ENCODE measurements at places on chromosomes 13 and 19.

- DNase-seq, result no peak
Measured at GRCh38 chr19:14550201-14550754, 20.9 kb downstream of the TECR start.

GRCh38 chr19:28443361-28443760 is 769.6 kb downstream of the UQCRFS1 start:
- no peak for DNase-seq

GRCh38 chr13:103703246-103703645 is 637.0 kb upstream of the SLC10A2 start:
- DNase-seq, result no peak

GRCh38 chr13:79837741-79838450 is 356.9 kb downstream of the NDFIP2 start:
- no peak for DNase-seq

DNA sequence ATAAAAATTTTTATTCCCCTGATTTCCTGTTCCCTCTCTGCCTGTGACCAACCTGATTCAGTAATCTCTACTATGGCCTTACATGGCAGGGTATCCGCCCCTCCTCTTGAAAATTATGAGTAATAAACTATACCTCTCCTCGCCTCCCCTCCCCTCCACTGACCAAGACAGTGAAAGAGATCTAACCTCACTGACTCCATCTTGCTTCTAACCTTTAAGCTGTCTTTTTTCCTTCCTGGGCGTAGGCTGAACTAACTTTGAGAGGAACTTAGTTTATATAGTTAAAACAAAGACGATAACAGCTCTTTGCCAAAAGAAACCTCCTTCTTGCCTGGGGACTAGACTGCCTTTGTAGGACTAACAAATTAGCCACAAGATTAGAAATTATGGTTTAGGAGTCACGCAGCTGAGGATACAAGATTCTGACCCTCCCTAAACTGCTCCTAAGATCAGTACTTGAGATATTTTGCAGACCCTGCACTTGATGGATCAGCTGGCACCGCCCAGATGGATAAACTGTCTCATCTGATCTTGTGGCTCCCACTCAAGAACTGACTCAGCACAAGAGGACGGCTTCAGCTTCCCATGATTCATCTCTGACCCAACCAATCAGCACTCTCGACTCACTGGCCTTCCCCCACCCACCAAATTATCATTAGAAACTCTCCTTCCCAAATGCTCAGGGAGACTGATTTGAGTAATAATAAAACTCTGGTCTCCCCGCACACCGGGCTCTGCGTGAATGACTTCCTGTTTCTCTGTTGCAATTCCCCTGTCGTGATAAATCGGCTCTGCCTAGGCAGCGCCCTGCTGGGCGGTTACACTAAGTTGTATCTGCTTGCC is 187.1 kb downstream of the TDRD3 start:
- no peak for DNase-seq

DNA sequence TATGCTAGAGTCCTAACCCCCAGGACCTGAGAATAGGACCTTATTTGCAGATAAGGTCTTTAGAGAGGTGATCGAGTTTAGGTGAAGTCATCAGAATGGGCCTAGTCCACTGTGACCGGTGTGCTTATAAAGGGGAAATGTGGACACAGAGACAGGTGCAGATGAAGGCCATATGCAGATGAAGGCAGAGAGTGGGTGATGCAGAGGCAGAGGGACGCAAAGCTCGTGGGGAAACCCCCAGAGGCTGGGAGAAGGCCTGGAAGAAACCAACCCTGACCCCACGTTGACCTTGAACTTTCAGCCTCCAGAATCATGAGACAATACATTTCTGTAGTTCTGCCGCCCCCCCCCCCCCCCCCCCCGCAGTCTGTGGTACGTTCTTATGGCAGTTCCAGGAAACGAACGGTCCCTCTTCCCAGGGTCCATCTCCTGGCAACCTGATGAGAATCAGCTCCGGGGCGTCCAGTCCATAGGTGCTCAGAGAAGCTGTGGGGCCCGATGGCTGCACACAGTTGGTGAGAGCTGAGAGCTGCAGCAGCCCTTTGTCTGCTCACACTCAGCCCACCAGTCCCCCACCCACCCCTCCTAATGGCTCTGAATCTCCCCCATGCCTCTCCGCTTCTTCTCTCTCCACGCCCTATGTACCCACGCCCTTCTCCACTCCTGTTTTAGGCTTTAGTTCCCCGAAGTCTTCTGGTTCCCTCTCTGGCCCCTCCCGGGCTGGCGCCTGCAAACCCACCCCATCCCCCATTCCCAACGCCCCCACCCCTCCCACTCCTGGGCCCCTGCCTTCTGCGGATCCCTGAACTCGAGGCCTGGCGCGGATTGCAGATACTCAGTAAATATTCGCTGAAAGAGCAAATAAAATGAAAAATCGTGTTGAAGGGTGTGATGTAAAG is 218.3 kb upstream of the MAB21L1 start:
- no peak for DNase-seq

DNA sequence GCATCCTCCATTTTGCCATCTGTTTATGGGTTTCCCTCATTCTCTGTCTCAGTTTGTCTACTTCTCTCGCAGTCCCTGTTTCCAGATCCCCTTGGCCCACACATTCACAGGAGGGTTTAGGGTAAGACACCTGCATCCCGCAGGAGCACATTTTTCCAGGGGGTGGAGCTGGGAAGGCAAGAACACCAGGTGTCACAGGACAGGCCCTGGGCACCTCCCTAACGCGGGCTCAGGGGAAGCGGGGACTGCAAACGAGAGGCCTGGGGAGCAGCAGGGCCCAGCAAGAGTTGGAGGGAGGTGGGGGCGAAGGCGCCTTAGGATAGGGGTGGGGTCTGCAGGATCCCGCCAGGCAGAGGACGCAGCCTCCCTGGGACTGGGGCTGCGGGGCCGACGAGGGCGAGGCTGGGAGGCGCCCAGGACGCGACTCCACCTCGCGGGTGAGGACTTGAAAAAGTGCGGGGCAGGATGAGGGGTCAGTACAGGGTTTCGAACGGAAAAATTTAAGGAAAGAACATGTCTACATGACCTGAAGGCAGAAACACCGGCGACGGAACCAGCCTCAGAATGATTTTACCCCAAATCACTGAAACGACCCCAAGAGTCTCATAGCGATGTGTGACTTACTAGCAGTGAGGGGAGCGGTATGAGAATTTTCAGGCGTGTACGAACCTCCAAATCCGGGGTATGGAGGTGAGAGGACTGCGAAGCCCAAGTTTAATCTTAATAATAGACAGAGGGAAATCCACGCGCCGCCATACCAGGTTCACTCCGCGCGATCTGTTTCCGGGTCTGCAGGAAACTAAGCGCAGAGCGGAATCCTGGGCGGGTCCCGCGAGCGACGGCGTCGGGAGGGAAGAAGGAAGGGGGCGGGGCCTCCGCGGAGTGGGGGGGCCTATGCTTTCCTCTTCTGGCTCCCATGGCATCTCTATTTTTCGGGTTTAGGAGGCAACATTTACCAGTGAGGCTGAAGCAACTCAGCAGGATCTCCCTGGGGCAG is 7.1 kb upstream of the ERVV-2 start:
- DNase-seq, result no peak

DNA sequence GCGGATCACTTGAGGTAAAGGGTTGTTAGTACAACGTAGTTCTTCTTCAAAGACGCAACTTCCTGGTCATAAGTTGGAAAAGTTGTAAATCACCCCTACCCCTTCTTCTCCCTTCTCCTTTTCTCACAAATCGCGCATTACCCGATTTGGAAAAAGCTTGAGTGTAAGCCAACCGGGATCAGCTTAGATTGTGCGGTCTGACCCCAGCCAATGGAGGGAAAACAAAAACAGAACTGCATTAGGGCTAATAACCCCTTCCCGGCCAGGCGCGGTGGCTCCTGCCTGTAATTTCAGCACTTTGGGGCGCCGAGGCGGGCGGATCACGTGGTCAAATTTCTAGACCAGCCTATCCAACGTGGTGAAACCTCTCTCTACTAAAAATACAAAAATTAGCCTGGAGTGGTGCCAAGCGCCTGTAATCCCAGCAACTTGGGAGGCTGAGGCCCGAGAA is 806 bp downstream of the ZNF90 start:
- DNase-seq, result no peak

DNA sequence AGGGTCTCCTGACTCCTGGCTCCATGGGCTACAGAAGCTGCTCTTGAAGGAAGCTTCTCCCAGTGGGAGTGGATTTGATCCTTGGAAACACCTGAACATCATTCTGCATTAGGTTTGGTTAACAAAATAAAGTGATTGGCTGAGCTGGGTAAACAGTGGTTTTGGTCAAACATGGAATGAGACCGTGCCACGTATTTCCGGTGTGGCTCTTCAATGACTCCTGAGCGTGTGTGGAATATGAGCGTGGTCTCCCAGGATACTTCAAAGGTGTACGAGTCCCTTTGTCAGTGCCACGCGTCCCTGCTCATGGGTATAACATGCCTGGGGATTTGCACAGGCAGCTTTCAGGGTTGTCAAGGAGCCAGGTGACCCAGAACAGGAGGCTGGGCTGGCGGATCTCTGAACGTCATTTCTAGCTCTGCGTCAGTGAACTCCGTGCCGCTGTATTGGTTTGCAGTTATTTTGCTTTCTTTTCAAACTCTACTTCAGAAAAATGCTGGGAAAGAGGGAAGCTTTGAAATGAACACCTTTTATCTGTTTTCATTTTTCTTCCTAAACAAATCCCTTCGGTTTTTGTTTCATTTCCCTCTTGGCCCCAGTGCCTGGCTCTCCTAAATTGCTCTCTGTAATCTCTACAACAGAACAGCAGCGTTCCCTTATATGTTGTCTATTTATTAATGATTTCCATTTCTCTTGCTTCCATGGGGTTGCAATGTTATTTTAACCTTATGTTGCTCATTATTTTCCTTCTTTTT is 26.3 kb upstream of the GJB6 start:
- DNase-seq, result no peak

- no peak for DNase-seq
Measured at GRCh38 chr19:28409859-28410258, 803.1 kb downstream of the UQCRFS1 start.

GRCh38 chr19:31749231-31749630 is 400.0 kb upstream of the TSHZ3 start:
- no peak for DNase-seq

DNA sequence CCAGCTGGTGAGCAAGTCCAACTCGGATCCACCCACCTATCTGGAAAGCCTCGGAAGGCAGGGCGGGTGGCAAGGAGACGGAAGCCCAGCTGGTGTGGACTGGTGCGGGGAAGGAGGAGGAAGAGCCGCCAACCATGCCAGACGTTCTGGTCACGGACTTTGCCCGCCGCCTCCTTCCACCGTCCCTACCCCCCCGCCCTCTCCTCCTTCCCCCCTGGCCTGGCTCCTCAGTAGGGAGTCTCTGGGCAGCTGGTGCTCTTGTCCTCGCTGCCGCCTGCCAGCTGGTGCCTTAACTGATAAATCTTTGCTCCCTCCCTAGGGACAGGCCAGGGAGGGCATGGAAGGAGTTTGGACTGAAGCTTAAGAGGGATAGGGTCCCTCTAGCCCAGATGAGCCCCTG is 4.8 kb downstream of the SYNGR4 start:
- DNase-seq, result no peak

GRCh38 chr13:32026623-32027022 is 5.0 kb upstream of the FRY start:
- DNase-seq, result no peak

DNA sequence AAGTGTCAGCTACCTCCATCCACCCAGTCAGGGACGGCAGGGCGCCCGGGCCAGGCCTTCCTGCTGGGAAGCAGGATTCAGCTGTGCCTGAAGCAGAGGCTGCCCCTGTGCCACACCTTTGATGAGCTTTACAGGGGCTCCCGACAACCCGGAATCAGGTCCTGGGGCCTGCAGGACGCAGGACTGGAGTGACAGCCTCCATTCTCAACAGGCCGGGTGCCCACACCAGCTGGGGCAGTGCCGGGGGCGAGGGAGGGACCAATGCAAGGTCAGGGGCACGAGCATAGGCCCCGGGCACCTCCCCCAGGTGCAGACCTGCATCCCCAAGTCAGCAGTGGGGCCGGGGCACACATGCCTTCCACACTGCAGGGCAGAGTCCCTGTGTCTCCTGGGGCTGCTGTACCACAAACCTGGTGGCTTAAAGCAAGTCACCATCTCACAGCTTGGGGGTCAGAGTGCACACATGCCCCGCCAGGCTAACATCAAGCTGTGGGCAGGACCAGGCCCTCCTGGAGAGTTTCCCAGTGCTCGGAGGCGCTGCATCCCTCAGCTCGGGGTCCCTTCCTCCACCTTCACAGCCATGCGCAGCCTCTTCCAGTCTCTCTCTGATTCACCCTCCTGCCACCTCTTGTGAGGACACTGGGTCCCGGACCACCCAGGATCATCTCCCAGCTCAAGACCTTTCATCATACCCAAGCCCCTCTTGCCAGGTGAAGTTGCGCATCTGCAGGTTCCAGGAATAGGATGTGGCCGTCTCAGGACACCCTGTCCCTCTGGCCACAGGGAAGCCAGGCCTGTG is 13.4 kb downstream of the UBXN6 start:
- DNase-seq, result no peak

GRCh38 chr19:55346725-55347441 is 7.2 kb downstream of the KMT5C start:
- DNase-seq, result no peak

- no peak for DNase-seq
Measured at GRCh38 chr13:23074075-23074828, 106.5 kb upstream of the SGCG start.

GRCh38 chr13:31334994-31335557 is 135.3 kb downstream of the B3GLCT start:
- DNase-seq, result no peak

DNA sequence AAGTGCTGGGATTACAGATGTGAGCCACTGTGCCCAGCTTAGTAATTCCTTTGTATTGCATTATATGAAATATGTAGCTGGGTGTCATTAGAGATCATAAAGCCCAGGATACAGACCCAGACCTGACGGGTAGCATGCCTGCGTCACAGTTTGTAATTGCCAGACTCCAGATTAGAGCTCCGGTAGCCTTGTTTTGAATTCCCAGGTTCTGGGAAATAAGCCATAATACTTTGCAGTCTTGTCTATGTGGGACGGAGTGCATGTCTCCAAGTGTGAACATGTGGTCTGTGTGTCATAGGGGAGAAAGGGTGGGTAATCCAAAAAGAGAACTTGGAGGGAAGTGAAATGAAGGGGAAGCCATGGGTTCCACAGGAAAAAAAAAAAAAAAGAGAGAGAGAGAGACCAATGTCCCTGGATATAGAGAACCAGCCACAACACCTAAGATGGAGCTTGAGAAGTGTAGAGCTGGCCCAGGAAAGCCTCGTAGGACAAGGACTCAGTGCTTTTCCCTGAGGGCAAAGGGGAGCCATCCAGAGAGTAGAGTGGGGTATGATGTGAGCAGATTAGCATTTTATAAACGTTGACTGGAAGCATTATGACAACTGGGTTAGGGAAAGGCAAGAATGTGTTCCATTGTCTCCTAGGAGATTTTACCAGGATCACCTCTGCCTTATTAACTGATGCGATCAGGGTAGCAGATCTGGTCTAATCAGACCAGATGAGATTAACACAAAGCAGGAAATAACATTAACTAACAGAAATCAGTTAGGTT is 2.6 kb downstream of the ZSCAN4 start:
- no peak for DNase-seq

- DNase-seq, result no peak
Measured at GRCh38 chr19:33621811-33622504, at the start of gene CHST8. Gene CHST8, plus strand, starts transcription at chr19:33621953. Its CDS starts 67,309 bp downstream, at chr19:33689262.

DNA sequence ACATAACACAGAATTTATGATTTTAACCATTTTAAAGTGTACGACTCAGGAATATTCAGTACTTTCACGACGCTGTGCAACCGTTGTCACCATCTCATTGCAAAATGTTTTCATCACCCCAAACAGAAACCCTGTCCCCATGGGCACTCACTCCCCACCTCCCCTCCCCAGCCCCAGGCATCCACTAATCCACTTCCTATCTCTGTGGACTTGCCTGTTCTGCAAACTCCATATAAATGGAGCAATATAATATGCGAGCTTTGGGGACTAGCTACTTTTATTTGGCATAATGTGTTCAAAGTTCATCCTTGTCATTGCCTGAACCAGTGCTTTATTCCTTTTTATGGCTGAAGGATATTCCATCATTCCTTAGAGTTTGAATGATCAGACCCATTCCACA is 7.3 kb upstream of the INSR start:
- DNase-seq, result no peak
